ENCODE measurements at places on chromosomes 6 and 20. TPM values are rescaled to one million over a fixed set of nuclear protein-coding genes. Genes with fewer than 3 reads are reported as not detected.

DNA sequence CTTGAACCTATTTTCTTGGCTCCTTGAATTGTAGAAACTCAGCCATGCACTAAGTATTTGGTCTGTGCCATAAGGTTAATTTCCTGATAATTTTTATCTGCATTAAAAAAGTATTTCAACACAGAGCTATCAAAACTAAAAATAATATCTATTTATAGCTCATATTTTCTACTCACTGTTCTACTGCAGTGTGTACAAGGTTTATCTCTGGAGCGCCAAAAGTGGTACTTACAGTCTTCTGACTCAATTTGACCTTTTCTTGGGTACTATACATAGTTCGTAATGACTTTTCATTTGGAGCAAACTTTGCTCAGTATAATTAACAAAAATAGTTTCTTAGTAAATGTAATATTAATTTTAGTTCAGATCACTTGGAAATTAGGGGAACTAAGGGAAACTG is 69.2 kb downstream of the IRAK1BP1 start:
- peaks cover 24% of the 10 kb centered on the region for H3K36me3 ChIP-seq
- DNase-seq, result no peak
- no peak overlapping the region for H3K4me3 ChIP-seq
- no peak overlapping the region for H3K27ac ChIP-seq
- no peaks in the 10 kb centered on the region for H3K27me3 ChIP-seq

GRCh38 chr6:125117818-125118217 is 35.8 kb upstream of the TPD52L1 start:
- no peak overlapping the region for H3K4me3 ChIP-seq
- DNase-seq, result no peak
- peaks cover 2% of the 10 kb centered on the region for H3K27me3 ChIP-seq
- H3K4me1 ChIP-seq, result no peaks in the 10 kb centered on the region
- H3K36me3 ChIP-seq, result no peaks in the 10 kb centered on the region
- H3K27ac ChIP-seq, result no peak overlapping the region

Gene CD93
- total RNA-seq, result 1.7 TPM

Gene DACT2
- not detected for total RNA-seq

DNA sequence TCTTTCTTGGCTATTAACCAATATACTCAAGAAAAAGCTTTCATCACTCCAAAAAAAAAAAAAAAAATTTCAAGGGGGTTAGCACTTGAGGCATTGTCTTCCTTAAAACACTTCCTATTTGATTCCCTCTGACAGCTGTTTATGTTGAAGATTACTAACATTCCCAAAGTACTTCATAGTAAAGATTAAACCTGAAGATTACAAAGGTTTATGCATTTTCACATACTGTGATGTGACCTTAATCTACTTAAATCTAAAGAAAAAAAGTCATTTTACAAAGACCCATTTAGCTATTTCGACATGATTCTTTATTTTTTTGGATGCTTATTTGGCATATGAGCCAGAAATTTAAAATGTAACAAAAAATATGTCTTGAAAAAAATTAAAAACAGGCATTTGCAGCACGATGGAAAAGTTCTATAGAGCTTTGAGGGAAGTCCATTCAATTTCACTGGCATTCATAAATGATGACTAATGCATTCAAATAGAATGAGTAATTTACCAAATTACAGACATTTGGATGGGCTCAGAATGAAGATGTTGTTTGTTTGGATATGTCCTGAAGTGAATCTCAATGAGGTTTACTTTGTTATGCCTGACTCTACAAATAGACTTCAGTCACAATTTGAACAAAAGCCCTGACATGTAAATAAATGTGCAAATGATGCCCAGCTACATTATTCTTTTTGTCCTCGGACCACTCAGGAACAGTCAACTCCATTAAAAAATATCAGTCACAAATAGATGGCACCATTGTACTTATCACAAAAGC is 674.6 kb upstream of the MARCKS start:
- H3K36me3 ChIP-seq, result no peaks in the 10 kb centered on the region
- DNase-seq, result no peak
- H3K27ac ChIP-seq, result no peak overlapping the region
- no peak overlapping the region for H3K4me3 ChIP-seq
- no peaks in the 10 kb centered on the region for H3K4me1 ChIP-seq

Gene SCUBE3
- not detected for total RNA-seq

Gene CD40
- 1.1 TPM for total RNA-seq

DNA sequence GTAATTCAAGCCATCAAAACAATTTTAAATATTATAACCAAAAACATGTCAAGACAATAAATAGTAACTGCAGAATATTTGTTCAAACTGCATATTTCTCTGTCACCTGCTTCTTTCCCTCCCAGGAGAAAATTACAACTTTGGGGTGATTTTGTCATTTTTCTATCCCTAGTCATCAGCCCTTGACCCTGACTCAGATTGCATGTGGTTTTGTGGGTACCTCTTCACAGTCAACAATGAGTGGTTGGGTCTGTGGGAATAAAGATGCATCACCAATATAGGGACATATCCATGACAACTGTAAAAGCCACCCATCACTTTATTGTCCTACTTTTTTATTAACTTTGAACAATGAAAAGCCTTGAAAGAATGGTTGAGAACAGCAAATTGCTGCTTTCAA is 7.3 kb downstream of the COL10A1 start:
- DNase-seq, result no peak
- H3K27me3 ChIP-seq, result no peaks in the 10 kb centered on the region
- peaks cover 2% of the 10 kb centered on the region for H3K4me1 ChIP-seq
- H3K36me3 ChIP-seq, result peaks cover 4% of the 10 kb centered on the region

Gene GSTA3
- total RNA-seq, result not detected

Gene MUC21
- total RNA-seq, result not detected

Gene MYCT1
- not detected for total RNA-seq

Gene CST7
- 25.9 TPM for total RNA-seq

Gene CRISP3
- total RNA-seq, result not detected

Gene ULBP1
- total RNA-seq, result 0.67 TPM

Gene EDN1
- total RNA-seq, result not detected

DNA sequence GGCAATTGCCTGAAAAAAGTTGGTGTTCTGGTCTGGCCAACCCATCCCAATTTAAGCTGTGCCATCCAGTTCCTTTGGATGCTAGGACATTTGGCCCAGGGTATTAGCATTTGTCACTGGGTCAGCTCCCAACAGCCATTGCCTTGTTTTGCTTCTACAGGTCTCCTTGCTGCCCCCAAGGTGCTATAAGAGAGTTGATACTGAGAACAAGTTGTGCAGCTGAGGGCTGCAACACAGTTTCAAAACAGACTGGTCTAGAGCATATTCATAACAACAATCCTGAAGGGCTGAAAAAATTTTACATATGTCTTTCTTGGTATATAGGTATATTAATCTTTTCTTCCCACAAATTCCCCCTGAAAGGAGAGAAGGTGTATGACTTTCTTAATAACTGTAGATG is 61.0 kb downstream of the LYRM4 start:
- no peak overlapping the region for H3K4me3 ChIP-seq
- H3K27ac ChIP-seq, result no peak overlapping the region
- H3K4me1 ChIP-seq, result peaks cover 4% of the 10 kb centered on the region
- H3K36me3 ChIP-seq, result peaks cover 6% of the 10 kb centered on the region
- no peaks in the 10 kb centered on the region for H3K27me3 ChIP-seq
- DNase-seq, result no peak

DNA sequence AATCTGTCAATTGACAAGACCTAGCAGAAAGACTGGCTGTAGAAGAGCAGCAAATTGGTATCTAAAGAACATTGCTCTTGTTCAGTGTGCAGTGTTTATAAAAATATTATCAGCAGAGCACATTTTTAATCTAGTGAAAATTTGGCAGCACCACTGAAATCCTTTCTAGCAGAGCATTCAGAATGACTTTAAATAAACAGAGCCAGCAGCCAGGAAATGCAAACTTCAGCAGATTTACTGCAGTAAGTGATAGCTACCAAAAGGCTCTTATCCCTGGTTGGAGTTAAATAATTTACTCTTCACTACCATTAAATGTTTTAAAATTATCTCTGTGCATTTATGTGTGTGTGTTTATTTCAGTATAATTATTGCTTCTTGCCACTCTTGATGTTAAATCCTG is 590.9 kb upstream of the CITED2 start:
- H3K36me3 ChIP-seq, result no peaks in the 10 kb centered on the region
- no peak overlapping the region for H3K27ac ChIP-seq
- H3K27me3 ChIP-seq, result no peaks in the 10 kb centered on the region
- no peaks in the 10 kb centered on the region for H3K4me1 ChIP-seq

Gene MEI4
- total RNA-seq, result not detected

Gene SKIC2
- 101 TPM for total RNA-seq

Gene AVP
- total RNA-seq, result not detected

Gene RIPOR2
- total RNA-seq, result 303 TPM

- DNase-seq, result peak; percentile 44
- no peaks in the 10 kb centered on the region for H3K27me3 ChIP-seq
- peaks cover 31% of the 10 kb centered on the region for H3K36me3 ChIP-seq
- peaks cover 22% of the 10 kb centered on the region for H3K4me1 ChIP-seq
These were observed 963 bp downstream of the DDRGK1 start for GRCh38 chr20:3203315-3204123.

DNA sequence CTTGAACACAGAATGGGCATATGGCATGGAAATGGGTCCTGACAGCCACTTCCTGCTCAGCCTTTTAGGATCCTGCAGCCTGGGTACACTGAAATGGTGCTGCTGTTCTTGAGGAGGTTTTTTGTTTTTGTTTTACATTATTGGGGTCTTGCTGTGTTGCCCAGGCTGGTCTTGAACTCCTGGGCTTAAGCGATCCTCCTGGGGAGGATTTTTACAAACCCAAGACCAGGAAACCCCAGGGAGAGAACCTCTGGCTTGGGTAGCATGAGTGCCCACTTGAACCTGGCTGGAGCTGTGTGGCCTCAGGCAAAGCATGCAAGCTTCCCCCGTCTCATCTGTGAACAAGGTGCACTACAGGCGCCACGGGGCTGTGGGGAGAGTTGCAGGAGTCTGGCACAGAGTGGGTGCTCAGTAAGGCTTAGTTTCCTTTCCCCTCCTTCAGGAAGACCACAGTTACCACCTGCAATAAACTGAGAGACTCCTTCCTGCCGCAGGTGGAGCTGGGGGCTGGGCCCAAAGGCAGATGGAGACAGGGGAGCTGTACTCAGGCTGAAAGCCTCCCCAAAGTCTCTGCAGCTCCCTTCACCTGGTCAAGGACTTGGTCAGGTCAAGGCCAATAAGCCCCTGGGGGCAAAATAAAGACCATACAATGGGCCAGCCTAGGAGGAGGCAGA is 1.8 kb downstream of the SLA2 start:
- peak; percentile 72 for DNase-seq
- peak overlapping the region; percentile 95 for H3K27ac ChIP-seq
- H3K27me3 ChIP-seq, result no peaks in the 10 kb centered on the region
